CD8-positive, alpha-beta T cell (primary cell): ENCODE measurements at places on chromosomes 2 and 18.

GRCh38 chr2:120403676-120404075 lies 57.7 kb downstream of the INHBB start:
- DNase-seq, result no peak

DNA sequence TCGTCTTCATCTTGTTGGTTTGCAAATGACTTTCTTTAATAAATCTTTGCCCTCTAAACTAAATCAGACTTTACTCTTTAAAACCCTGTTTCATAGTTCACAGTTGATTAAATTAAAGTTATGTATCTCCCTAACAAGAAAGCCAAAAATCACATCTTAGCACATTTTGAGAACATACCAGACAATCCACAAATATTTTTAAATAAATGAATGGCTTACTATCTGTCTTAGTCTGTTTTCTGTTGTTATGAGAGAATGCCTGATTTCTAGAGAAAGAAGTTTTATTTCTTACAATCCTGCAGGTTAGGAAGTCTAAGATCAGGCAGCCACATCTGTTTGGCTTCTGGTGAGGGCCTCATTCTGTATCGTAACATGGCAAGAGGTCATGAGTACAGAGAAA lies 1090.2 kb upstream of the PIK3C3 start:
- no peak for DNase-seq

GRCh38 chr2:64605991-64606478 lies 47.7 kb downstream of the SERTAD2 start:
- DNase-seq, result no peak

DNA sequence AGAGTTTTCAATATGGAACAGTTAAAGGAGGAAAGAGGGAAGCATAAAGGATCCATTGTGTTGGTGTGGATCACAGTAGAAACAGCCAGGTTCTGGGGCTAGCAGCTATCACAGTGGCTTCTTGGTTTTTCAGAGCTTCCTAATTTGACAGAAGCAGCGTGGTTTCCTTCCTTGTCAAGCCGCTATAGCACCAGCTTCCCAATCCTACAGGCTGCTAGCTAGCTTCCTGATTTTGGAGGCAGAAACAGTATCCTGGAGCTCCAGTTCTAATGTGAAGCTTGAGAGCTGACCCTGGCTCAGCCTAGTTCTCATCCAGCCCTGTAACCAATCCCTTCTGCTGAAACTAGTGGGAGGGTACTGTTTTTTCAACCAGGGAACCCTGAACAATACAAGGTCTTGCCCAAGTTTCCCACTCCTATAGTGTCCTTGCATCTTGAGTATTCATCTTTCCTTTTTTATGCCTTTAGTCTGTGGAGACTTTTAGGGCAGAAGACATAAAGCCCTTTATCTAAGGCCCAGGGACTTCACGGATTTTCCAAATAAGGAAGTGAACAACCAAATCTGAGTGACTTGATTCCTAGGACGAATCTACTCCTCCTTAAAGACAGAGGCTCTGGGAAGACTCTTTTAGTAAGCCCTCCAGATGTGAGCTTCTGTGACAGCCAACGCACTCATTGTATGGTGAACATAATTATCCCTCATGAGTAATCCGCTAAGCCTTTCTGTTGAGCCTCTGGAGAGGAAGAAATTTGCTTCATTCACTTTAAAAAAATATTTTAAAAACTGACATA lies 33.8 kb downstream of the CCDC93 start:
- no peak for DNase-seq

DNA sequence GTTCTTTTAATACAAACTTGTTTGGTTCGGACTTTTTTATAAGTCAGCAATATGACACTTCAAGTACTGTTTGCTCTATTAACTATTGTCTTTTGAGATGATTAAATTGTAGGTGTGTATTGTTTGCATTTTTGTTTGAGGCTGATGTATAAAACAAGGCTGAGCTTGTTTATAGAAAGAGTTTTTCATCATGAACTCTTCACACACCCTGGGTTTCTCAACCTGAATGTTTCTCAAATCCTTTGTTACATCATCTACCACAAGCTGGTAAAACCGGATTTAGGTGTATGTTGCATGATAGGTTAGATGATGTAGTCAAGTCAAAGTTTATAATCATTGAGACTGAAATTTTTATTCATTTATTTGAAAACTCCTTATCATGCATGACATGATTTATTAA lies 335.2 kb upstream of the LRATD1 start:
- DNase-seq, result no peak

GRCh38 chr18:36624451-36625167 lies 204.2 kb downstream of the TPGS2 start:
- DNase-seq, result no peak
